ENCODE measurements at places on chromosomes 3 and 15.

DNA sequence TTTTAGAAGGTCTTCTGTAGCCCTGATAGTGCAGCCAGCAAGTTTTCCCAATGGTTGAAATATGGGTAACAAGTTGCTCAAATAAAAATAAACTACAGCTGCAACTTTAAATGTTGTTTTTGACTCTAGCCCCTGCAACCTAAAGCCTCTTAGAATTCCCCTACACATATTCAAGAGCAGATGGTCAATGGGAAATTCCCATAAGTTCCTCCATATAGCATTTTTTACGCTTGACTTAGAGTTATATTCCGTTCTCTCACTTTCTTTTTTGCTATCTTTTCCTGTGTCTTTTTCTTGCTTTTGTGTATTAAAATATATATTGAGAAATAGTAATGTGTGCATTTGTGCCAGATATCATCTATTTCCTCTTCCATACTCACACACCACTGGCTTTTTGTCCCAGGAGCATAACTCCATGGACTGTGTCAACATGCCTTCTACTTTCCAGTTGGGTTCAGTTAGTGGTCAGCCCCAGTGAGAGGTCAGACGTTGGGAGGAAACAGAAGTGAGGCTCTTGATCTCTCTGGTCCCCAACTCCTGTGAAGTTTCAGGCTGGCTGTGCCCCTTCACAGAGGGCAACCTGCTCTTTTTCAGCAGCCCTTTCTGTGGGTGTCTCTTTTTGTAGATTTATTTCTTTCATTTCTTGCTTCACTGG, 63.3 kb upstream of the TP63 start:
- DNase-seq: no peak

DNA sequence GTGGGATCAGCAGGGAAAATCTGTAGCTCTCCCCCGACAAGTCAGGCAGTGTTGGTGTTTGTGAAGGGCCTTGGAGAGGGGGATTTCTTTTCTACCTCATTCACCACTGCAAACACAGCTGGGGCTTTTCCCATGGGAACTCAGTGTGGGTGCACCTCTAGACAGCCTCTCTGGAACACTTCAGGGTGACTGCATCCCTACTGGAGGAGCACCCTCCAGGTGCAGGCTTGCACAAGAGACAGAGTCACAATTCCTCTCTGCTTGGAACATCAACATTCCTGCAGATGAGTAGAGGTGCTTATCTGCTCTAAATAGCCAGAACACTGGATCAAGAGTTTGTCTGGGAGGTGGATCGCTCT, 72.7 kb upstream of the AKAP13 start:
- no peak for DNase-seq

- DNase-seq: no peak
Observed at GRCh38 chr3:155730843-155731242, 14.0 kb downstream of the PLCH1 start.

DNA sequence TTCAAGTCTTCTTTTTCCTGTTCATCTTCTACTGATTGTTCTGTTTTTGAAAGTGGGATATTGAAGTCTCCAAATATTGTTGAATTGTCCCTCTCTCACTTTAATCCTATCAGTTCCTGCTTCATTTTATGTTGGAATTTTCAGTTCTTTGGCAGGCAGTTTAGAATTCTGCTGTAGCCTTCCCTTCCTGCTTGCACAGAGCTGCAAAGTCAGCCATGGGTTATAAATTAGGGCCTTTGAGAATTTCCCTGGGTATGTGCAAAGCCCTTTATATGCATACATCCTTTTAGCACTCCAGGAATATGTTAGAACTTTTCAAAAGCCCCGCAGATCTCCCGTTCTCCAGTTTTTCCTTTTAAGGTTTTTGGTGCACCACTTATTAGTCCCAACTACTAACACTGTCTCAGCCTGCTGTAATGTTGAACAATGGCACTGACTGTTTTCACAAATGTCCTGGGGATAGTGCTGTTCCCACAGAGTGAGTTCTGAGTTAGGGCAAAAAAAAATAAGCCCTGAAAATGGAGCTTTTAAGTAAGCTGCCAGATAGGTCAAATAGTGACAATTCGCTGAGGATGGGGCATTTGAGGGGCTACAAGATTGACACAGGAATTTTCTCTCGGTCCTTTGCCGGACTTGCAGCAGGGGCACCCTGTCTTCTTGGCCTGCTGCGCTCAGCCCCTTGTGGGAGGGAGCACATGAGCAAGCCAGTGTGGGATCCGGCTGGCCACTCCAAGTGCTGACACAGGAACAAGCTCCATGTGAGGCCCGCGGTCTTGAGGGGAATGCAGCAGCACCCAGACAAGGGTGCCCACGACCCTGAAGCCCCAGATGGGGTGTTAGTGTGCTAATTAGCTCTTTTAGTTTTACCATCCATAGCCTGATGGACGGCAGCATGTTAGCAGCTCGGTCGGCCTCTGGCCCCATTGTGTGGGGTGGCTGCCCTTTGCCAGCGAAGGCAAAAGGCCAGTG, 96.0 kb downstream of the VPS8 start:
- no peak for DNase-seq

DNA sequence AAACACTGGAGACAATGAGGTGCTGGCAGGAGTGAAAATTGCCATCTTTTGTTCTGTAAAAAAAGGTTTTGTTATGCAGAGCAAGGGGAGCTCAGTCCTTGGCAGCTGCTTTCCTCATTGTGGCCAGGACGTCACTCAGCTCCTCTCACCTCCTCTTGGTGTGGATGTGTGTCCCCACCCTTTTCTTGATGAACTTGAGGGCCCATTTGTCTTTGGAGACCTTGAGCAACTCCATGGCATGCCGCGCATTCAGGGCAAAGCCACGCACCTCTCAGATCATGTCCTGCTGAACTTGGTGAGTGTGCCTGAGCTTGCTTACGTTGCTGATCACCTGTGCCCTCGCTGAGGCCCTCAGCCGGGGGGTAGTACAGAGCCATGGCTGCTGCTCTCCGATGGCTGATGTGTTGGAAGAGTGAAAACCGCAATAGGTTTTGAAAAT, 24.5 kb upstream of the BDH1 start:
- no peak for DNase-seq

DNA sequence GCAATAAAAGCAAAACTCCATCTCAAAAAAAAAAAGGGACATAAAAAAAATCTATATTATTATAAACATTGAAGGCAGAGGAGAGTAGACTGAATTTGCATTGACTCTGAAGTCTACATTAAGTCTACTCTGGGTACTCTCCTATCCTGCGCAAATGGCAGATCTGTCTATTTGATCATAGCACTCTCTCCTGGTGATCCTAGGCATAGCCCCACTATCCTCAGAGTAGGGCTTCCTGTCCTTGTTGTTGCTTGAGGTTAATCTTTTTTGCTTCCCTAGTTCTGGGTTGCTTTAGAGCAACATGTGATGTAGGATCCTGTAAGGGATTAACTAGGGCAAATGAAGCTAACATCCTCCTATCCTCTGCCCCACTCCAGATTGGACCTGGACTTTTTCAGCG, 82.1 kb upstream of the LRRFIP2 start:
- no peak for DNase-seq

DNA sequence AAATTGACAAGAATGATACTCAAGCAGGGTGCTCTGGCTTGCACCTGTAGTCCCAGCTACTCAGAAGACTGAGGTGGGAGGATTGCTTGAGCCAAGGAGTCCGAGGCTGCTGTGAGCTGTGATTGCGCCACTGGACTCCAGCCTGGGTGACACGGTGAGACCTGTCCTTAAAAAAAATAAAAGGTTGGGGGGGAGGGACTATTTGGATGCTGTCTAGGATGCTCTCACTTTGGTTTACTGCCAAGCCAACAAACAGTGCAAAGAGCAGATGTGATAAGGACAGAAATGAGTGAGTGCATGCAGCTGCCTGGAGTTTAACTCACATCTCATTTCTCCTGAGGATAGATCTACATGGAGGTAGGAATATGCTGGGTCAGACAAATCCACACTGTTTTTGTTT, 130.0 kb downstream of the FRMD4B start:
- DNase-seq: no peak

DNA sequence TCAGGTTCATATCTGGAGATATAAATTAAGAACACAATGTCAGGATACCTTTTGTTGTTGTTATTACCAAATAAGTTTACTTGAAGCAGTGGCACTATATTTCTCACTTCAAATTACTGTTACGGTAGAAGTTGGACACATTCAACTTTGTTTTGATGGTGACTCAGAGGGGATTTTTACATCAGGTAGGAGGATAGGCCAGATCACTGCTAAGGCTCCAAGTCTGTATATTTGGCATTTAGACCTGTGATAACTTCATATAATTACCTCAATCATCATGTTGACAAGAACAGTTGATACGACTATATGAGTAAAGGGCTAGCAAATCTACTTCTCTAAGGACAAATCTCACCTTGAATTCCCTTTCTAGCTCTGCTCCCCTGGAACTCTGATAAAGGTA, 15.6 kb downstream of the LZTFL1 start:
- DNase-seq: no peak

Measured in NCI-H460 (cell line).